ENCODE measurements at places on chromosomes 4 and X.

DNA sequence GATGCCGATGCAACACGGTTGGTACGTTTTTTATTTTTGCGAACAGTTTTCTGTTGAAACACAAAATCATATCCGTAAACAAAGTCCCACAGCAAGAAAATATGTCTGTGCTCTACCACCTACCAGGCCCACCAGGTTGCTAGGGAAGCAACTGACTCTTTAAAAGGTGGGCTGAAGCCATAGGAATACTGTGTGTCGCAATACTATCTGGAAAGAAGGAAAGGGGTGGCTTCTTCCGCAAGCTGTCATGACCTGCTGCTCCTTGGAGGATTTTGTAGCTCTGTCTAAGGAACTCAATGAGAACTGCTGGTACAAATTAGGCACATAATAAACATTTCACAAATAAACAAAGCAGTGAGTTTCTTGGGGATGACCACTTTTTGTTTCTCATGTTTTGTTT lies 46.5 kb downstream of the BEND2 start:
- no peak for DNase-seq

DNA sequence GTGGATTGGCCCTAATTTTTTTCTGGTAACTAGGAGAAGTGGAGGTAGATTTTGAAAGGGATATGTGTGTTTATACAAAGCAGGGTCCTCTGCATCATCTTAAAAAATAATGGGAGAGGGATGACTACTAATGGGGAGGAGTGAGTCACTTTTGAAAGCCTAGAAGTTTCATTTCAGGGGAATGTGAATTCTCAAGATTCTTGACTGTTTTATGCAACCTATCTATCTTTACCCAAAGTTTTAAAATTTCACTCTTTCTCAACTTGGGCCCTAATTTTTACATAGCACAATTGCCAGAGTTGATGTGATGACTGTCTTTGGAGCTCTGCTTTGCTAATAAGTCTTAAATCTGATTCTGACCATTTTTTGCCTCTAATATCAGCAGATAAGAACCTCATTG lies 445.2 kb downstream of the GRXCR1 start:
- no peak for DNase-seq

DNA sequence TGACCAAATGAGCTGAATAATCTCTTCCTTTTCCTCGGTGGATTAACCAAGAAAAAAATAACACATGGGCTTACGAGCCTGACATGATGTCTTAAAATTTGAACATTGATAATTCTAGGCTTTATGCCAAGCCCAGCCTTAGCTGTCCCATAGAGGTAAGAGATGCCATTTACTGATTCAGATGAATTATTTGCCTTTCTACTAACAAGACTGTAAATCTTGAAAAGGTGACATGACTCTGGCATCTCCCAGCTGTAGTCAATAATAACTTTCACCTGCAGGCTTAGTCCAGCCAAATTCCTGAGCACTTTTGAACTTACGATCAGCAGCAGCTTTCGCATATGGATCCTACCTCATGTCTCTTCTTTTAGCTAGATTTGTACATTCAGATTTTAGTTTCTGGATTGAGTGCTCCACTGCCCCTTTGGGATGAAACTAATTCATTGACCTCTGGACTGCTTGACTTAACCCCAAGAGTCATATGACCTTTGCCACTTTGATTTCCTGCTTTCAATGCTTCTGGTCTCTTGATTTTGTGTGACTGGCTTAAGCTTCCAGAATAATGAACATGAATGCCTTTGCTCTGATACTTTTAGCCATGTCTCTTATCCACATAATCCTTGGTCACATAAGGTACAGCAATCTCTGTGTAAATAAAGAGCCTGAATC lies 876.4 kb upstream of the SLIT2 start:
- DNase-seq, result no peak

DNA sequence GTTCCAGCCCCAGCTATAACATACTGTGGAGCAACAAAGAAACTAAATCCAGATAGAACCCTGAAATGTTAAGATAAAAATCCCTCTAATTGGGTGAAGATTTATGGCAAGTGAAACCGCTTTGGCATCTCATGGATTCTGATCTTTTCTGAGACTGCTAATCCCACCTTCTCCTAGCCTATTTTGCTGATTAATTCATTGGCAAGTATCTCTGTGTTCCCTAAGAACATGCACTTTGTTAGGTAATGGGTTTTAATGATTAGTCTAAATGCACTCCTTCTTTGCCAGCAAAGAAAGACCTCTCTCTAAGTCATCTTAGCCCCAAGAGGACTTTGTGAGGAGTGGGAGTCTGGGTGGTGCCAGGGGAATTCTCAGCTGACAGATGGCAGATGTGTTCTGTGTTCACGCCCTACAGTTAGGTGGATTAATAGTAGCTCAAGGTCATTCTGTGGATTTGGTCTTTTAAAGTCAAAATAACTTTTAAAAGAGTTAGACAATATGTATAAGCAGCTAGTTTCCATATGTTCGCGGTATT lies 171.3 kb downstream of the UNC5C start:
- DNase-seq, result no peak

DNA sequence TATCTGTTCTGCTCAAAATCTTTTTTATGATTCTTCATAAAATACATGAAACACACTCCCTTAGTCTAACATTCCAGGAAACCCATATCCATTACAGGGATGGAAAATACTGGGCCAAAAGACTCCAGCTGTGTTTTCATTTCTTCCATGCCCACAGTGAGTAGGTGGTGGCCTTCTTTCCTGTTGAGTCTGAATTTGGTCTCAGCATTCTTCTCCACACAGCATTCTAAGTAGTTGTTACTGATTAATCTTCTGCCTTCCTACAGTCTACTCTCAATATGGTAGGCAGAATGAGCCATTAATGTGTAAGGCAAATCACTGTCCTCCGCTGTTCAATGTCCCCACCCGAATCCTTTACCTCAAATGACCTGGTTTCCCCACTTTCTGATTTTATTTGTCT lies 370.6 kb upstream of the RPS6KA3 start:
- DNase-seq, result no peak

DNA sequence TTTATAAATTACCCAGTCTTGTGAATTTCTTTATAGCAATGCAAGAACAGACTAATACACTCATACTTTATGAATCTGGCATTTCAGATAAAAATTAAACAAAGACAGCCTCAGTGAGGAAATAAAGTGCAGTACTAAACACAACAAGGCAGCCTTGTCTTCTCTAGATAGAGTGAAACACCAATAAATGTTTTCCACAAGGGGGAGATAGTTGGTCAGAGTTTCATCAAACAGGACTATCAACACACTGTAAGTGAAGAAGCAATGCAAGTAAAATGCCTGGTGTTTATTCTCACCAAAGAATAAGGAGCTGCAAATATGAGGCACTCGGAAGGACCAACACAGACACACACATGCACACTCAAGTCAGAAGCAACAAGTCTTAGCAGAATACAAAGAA lies 62.8 kb downstream of the FAM9B start:
- no peak for DNase-seq
